ENCODE measurements at places on chromosomes 2 and 18. TPM values are rescaled to one million over a fixed set of nuclear protein-coding genes. Genes with fewer than 3 reads are reported as not detected.
A peak's percentile ranks its signal among the peaks of the same experiment; 100 is the strongest.

- no peak for DNase-seq
Measured at GRCh38 chr2:28547223-28547860, 51.5 kb downstream of the PLB1 start.

DNA sequence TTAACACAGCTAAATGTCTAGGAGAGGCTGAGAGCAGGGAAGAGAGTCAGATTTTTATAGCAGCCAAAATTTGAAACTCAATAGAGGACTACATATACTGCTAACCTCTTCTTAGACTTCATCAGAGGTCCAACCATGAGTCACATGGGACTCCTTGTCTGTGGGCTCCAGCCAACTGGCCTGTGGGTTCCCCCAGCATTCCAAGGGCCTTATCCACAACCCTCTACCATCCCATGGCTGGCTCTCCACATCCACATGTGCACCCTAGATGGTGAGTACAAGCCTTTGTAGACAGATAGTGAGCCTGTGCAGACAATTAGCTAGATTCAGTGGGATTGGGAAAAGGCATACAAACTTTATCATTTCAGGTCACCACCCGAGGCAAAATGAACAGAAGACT lies 901.9 kb upstream of the ZEB2 start:
- no peak for DNase-seq

DNA sequence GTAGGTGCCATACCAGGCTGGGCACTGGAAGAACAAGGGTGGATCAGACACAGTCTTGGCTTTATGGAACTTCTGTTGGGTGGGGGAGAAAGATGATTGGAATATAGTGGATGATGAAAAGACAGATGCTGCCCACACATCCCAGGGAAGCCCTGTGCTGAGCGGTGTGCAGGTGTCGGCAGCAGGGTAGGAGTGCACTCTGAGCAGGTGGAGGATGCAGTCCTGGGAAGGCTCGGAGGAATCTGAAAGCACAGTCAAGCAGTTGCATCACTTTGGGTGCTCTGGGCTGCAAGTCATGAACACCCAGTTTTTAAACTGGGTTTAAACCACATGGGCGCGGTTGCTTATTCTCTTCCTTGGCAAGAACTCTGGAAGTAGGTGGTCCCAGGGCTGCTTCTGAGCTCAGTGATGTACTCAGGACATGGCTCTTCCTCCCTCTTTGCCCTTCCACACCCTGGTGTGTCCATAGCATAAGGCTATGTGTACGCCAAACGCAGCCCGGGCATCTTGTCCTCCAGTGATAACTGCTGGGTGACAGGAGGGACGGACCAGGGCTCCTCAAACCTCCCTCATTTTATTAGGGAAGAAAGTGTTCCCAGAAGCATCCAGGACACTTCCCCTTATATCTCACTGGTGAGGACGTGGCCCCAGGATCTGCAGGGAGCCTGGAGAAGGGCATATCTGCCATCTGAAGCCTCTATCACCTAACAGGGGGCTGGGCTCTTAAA lies 84.0 kb downstream of the SH3RF3 start:
- no peak for DNase-seq

GRCh38 chr2:100603948-100604633 lies 41.3 kb downstream of the PDCL3 start:
- DNase-seq, result no peak

DNA sequence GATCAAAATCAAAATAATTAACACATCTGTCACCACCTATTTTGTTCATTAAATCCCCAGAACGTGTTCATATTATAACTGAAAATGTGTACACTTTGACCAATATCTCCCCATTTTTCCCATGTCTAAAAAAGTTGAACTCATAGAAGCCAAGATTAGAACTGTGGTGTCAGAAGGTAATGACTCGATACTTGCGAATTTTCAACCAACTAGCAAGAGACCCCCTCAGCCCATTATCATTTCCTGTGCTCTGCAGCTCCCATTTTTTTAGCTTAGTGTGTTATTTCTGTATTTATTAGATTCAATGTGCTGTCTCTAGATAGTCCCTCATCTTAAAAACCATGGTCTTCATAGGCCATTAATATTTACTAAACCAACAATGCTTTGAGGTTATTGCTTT lies 248.7 kb upstream of the PIK3C3 start:
- DNase-seq, result no peak

DNA sequence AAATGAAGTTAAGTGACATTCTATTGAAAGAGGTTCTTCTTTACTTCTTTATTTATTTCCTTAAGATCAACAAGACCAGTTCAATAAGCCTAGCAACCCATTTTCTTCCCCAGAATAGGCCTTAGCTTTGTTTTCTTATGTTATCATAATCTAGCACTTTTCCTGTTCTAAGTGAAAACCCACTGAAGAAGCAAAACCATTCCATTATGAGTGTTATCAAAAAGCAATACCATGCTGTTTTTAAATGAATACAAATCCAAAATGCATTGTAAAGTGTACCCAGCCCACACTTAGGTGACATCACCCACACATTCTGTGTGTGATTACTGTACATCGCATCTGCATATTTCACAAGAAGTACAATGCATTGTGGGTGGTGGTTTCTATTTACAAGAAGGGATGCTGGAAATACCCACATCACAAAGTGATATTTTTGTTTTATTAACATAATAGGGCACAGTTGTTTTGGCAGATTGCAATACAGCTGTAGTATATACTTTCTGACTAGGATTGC lies 679.5 kb downstream of the KCNJ3 start:
- peak; percentile 33 for DNase-seq

DNA sequence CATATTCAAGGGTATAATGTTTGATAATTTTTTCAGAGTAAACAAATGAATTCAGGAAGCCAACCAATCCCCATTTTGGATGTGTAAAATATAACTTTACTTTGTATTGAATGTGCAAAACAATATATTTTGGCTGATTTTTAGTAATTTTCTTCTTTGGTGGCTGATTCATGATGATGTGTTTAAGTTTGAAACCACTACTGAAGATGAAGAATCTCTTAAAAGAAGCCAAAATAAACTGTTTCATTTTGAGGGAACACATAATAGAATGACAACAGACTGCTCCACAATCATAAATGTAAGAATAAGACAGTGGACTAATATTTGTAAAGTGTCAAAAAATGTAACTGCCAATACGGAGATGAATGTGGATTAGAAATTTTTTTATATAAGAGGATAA lies 52.5 kb upstream of the TRIM43 start:
- no peak for DNase-seq

GRCh38 chr2:142286618-142287017 lies 155.8 kb upstream of the LRP1B start:
- no peak for DNase-seq

DNA sequence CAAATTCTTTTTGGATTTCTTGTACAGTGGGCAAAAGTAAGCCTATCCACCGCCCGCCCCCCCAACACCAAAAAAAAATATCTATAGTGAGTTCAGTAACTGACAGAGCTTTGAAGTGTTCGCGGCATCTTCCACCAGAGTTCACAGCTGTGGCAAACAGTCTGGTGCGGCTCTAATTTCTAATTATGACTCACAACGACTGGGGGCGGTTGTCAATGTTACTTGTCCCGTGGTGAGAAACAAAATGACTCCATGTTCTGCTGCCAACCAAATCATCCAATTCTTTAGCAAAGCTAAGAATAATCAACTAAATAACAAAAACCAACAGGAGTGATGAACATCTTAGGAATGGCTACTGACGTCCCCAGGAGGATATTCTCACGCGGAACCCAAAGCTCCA lies 392.5 kb upstream of the SALL3 start:
- DNase-seq, result no peak

- DNase-seq, result no peak
Measured at GRCh38 chr2:9768388-9768787, 74.9 kb upstream of the TAF1B start.

DNA sequence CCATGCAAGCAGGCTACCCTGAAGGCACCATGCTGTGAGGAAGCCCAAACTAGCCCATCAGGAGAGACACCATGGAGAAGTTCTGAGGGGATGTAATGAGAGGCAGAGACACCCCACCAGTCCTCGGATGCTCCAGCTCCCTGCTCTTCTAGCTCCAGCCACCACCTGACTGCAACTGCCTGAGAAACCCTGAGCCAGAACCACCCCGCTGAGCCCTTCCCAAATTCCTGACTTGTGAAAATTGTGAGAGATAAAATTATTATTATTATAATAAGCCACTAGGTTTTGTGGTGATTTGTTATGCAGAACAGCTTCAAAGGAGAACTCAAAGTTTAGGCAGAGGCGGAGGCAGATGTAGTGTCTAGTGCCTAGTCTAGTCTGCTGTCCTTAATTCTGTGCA lies 67.1 kb upstream of the HK2 start:
- DNase-seq, result no peak

GRCh38 chr2:130975729-130976128 lies 117.5 kb downstream of the FAM168B start:
- no peak for DNase-seq

DNA sequence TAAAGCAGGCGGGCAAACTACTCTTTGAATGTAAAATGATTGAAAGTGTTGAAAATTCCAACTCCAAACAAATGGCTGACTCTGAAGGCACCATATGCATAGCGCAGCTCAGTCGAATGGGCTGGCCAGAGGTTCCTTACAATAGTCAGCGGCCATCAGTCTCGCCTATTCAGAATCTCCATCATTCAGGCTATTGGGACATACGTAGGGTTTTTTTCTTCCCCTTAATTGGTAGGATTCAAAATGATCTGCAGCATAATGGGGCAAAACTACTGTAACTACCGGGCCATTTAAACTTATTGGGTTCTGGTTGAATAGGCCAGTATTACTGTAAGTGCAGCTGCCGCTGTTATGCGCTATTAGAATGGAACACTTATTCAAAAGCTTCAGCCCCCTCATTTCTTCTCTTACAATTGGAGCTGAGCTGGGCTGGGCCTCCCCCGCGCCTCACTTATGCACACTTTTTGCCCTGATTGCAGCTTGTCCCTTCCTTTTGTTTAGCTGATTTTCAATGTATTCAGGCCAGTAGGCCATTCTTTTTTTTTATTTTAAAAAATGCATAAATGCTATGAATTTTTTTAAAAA lies 40.4 kb downstream of the SLC9A4 start:
- DNase-seq, result no peak

DNA sequence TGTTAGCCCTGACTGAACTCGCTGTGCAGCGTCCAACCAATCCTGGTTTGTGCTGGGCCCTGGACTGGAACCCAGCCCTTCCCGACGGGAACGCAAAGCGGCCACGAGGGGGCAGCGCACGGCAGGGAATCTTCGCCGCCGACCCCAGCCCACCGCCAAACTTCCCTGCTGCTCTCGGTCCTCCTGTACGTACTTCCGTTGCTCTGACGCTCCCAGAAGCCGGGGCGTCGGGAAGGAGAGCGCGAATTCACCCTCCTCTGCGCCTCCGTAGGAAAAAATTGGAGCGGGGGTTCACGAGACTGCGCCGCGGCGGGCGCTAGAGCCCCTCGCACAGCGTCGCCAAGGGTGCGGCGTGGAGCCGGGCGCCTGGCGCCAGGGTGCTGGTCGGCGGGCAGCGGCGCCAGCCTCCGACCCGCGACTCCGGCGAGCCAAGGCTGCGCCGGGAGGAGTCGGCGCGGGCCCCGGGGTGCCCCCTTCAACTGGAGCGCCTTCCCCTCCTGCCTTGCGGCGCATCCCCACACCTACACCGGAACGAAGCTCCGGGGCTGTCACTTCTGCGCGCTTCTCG lies 873 bp upstream of the SH3RF3 start:
- DNase-seq, result peak; percentile 74

GRCh38 chr2:52919673-52920072 lies 847.9 kb upstream of the CHAC2 start:
- DNase-seq, result no peak

DNA sequence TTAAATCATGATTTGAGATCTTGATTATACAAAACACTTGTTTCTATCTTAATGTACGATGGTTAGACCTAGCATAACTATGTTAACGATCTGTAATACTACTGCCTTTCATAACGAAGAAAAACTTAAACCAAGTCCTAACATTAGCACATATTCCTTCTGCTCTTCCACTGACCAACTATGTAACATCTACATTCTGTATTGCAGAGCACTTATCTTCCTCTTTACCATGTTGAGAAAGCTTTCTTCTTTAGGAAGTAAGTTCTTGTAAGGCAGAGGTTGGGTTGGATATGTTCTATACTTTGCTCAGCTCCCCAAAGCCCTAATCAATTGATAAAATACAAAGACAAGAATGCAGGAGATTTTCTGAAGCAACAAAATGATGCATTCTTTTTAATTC lies 7.9 kb upstream of the ZNF407 start:
- no peak for DNase-seq

GRCh38 chr2:238167761-238168160 lies 9.0 kb downstream of the ERFE start:
- DNase-seq, result no peak

GRCh38 chr2:76268484-76268883 lies 557.8 kb upstream of the GCFC2 start:
- no peak for DNase-seq

DNA sequence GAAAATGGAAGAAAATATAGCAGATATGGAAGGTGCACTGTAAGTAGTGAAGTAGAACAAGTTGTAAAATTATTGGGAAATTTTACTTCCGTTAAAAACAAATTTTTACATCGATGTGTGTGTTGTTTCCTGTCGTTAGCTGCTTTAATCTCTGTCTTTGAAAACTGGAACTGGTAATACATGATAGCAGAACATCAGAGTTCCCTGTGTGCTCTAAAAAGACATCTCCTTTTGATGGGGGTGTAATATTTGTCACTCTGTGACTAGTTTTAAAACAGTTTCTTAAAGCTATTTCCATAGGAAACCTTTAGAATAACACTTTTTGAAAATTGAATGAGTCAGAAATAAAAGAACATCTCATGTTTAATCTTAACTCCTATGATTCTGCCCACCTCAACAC lies 43.5 kb downstream of the COX7A2L start:
- DNase-seq, result no peak

GRCh38 chr2:240886678-240887609 lies 9.0 kb downstream of the MAB21L4 start:
- DNase-seq, result no peak

DNA sequence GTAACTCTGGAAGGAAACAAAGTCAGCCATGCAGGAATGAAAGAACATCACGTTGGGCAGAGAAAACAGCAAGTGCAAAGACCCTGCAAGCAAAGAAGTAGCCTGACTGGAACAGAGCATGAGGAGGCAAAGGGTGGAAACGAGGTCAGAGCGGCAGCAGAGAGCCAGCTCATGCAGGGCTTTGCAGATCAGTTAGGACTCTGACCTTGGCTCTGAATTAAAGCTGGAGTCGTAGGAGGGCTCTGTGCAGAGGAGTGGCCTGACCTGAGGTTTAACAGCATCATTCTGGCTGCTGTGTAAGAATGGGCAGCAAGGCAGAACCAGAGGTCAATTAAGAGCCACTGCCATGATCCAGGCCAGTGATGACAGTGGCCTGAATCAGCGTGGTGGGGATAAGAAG lies 220.7 kb downstream of the PRKCE start:
- DNase-seq, result no peak

Gene SCTR
- total RNA-seq, result not detected

Gene GALNT14
- 0.43 TPM for total RNA-seq

Gene CRYGC
- not detected for total RNA-seq

Gene TOGARAM2
- 9.6 TPM for total RNA-seq

Gene PARD3B
- 0.70 TPM for total RNA-seq

Gene SIX3
- total RNA-seq, result not detected

Gene TAF4B
- total RNA-seq, result 12.7 TPM

Gene LOXHD1
- 0.05 TPM for total RNA-seq

Gene TBR1
- total RNA-seq, result not detected
